Stimulated activated naive CD4-positive, alpha-beta T cell treated with Interleukin-2 at 50 U/mL for 16 hours (primary cell): ENCODE measurements at places on chromosomes 4 and X.

DNA sequence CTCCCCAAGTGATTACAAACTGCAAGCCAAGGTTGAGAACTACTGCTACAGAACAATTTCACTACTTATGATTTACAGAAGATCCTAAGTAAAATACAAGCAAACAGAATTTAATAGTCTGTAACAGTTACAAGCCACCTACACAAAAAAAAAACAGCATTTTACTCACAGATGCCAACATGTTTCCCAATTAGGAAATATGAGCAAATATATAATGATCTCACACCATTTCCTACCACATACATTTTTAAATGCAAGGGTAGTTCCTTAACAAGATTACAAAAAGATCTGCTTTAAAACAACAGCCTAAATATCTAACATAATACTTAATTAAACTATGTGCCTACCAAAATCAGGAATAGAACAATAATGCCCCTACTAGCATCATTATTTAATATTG lies 63.4 kb downstream of the EFHC2 start:
- no peak for DNase-seq

DNA sequence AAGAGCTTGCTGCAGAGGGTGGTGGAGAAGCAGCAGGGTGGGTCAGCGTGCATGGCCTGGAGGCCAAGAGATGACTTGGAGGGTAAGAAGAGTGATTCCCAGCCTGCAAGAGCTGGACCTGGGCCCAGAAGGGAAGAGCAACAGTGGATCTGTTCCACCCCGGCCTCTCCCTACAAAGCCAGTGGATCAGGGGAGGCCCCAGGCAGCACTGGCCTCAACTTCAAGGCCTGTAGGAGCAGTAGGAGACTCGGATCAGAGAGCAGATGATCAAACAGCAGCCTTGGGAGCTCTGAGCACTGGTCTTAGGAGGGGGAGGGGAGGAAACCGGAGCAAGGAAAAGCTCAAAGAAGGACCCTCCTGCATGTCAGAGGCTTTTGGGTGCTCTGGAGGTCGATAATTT lies 7.6 kb downstream of the L1CAM start:
- DNase-seq: no peak

DNA sequence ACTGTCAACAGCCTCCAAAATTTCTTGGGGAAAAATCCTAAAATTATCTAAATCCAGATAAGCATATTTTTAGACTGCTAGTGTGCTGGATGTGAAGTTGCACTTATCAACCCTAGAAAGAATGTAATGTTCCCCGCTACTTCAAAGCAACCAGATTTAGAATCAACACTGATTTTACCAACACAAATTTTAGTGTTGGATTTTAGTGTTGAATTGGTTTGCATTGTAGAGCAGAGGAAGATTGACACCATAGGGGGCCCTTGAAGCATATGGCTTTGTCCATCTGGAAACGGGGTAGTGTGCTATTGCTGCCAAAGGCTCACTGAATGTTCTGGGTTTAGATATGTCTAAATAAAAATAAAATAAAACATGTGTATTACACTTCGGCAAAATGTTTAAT lies 126.3 kb upstream of the EMCN start:
- DNase-seq: no peak

DNA sequence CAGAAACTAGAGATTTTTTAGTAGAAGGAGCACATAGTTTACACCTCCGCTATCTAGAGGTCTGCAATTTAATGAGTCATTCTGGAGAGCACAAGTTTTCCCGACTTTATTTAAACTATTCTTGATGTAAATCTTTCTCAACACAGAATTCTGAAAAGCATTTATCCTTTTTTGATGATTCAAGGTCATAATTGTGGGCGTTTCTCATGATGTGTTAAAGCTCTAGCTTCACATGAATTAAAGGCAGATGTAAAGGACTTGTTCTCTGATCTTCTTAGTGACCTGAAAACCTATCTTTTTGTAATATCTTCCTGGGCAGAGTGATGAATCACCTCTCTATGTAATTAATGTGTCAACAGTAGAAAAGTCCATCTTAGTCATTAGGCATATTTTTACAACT lies 128.8 kb downstream of the COMMD8 start:
- no peak for DNase-seq

- no peak for DNase-seq
These were observed 164.7 kb downstream of the PCDH18 start for GRCh38 chr4:137367620-137368019.

DNA sequence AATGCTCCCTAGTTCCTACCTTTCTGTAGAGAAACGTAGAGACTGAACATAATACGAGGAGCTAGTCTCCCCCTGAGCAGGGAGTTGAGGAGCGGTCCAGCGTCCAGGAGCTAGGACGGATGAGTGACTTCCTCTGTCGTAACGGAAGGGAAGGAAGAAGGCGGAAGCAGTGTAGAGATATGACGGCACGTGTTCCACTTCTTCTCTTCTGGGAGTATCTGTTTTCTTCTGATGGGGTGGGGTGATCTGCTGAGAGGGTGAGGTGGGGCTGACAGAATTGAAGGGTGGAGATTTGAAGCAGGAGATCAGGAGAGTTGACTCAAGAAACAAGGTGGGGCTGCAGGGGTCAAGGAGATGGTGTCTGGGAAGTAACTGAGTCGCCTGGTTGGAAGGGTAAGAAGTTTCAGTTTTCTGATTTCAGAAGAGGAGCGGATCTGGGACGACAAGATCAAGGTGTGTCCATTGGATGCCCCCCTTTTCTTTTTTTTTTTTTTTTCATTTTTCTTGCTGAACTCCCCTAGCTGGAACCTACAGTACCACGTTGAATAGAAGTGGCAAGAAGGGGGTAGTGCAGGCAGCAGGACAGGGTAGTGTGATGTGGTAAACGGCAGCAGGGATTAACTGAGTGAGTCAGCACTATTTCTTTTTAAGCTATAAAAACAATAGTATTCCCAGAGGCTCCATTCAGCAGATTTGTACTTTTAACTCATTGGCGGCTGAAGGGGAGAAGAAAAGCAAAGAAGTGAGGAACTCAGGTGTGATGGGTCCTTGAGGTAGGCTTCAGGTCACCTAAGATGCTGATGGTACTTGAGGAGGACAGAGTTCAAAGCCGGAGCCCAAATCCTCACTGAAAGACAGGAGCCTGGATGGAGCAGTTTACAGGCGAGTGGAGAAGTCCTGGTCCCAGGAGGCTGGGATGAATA lies 50.8 kb upstream of the SETD7 start:
- no peak for DNase-seq
